ENCODE measurements at places on chromosomes 12 and 14.

DNA sequence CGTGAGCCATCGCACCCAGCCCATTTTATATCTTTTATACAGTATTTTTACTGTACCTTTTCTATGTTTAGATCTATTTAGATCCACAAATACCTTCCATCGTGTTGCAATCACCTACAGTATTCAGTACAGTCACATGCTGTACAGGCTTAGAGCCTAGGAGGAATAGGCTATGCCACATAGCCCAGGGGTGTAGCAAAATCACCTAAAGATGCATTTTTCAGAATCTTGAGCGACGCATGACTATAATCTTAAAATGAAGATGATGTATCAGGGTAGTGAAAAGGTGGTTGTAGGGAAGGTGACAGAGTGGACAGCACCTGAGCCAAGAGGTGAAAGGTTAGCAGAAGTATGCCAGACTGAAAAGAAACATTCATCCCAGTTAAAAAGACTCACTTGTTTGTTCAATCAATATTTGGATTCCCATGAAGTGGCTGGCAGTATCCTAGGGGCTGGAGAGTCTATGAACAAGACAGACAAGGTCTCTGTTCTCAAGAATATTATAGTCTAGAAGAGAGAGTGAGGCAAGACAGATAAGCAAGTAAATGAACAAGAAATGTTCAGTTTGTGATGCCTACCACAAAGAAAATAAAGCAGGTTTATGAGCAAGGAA is 3.6 kb downstream of the SPRING1 start:
- DNase-seq, result no peak

- no peak for DNase-seq
Measured at GRCh38 chr12:49293056-49293956, 1.6 kb upstream of the PRPH start.

GRCh38 chr12:58269476-58269875 is 328.1 kb downstream of the ATP23 start:
- no peak for DNase-seq

DNA sequence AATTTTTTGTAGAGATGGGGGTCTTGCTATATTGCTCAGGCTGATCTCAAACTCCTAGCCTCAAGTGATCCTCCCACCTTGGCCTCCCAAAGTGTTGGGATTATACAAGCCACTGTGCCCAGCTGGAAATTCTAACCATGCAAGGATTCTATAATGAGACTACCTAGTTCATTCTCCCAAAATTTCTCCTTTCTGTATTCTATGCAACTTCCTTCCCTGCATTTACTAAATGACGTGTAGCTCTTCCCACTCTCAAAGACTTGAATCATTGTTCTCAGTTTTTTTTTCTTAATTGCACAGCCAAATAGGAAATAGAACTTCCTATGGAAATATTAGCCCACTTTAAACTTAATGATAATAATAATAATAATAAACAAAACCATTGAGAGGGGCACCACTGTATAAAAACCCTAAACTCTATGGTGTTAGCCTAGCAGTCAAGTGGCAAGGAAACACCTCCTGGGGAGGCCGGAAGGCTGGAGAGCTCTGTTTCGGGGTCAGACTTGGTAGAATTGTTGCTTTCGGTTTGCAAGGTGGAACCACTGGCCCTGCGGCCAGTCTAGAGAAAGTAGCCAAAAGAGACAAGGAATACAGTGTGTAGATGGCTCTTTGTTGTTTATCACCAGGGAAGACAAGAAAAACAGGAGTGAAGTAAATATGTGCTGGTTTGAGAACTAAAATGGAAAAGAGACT is 40.0 kb upstream of the TESC start:
- no peak for DNase-seq

DNA sequence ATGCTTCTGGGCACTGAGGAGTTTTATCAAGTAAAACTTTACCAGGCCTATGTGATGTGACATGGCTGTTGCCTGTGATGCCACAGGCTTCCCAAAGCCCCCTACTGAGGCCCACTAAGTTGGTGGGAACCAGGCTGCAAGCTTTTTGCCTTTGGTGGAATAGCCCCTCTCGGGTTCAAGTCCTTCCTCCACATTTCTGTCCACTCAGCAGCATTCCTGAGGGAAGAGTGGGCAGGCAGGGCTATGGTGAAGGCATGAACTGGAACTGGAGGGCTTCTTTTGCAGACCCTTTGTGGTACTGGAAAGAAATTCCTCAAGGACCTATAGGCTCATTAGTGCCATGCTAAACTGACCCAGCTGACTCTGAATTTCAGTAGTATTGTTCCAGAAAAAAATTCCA is 48.5 kb downstream of the WDR20 start:
- DNase-seq, result no peak

DNA sequence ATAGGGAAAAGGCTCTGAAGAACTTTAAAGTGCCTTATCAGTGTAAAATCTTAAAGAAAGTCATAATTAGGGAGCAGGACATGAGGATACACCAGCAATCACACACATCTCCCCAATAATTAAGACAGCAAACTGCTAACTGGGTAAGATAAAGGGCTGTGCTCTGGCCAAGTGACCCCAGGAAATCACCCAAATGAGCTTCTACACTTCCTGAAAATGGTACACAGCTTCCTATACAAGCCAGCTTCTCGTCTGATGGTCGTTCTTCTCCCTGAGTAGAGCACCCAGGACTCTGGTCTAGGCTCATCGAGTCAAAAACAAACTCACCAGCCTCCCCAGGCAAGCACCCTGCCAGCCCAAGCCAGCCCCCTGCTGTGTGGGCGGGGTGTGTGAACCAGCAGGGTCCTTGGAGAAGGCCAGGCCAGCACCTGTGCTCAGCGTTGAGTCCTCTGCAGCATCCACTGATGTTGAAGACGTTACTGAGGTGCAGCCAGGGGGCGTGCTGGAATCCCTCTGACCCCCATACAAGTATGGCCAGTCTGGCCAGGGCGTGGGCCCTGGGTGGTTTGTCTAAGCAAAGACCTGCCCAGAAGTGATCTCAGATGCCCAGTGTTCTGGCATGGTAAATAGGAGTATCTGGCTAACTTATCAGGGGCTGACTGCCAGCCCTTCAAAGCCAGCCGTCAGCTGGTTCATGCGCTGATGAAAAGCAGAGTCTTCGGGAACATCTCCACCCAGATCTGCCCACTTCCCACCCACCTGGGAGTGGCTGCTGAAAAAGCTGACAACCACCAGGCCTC is 41.4 kb downstream of the ACTN1 start:
- DNase-seq, result no peak

- DNase-seq, result peak; percentile 20
Measured at GRCh38 chr14:61927520-61927919, 165.3 kb downstream of the SNAPC1 start.

- DNase-seq, result peak; percentile 24
Measured at GRCh38 chr12:69608114-69608513, 2.6 kb downstream of the LRRC10 start.

GRCh38 chr14:76510181-76510580 is 134.2 kb downstream of the ESRRB start:
- no peak for DNase-seq

GRCh38 chr14:100885617-100886016 is 17.9 kb downstream of the RTL1 start:
- DNase-seq, result peak; percentile 45

- no peak for DNase-seq
Measured at GRCh38 chr14:104634886-104635570, 30.5 kb upstream of the TMEM179 start.

GRCh38 chr14:68401317-68401716 is 391.6 kb downstream of the ZFP36L1 start:
- DNase-seq, result no peak

DNA sequence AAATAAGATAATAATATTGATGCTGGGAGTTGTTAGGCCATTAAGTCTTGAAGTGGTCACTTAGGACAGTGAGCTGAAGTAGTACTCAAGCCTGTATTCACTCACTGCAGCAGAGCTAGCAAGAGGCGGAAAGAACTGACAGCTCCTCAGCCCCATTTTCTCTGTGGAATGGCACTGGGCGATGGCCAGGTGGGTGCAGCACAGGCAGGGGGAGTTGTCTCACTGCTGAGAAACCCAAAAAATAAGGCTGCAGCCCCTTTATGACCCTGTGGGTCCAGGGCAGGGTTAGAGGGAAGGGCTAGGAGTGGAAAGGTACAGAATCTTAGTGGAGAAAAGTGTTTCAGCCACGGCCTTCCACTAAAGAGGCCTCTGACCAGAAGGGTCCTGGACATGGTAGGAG is 35.5 kb downstream of the PDZRN4 start:
- no peak for DNase-seq

DNA sequence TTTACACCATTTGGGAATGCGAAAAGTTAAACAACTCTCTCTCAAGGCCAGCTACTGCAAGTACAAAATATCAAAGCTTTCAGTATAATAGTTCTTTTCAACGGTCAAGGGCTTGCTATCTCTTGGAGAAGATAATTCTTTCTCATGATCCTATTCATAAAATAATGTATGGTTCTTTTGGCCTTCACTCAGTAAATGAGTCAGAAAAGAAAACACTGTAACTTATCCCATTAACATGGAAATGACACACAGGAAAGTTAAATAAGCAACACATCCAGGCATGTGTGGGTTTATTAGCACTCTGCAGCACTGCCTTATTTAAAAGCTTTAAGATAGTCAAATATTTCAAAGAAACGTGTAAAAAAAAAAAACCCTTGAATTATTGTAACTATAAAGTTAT is 36.9 kb downstream of the ZFC3H1 start:
- DNase-seq, result no peak

GRCh38 chr14:87888136-87888999 is 104.6 kb downstream of the GALC start:
- peak; percentile 23 for DNase-seq

DNA sequence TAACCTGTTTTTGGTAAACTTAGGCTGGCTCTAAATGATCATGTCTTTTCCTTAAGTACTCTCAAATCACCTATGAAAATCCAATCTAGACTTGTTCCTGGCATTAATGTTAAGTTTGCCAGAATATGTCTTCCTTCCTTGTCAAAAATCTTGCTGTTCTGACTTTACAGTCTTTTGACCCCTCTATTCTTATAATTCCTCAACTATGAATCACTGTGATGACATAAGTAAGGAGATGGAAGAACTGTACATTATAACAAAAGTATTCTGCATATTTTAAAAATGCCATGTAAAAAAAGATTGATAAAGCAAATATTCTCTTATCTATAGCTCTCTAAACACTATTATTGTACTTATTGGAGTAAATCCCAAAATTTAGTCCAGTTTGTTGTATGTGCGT is 51.4 kb upstream of the BAZ1A start:
- DNase-seq, result no peak

DNA sequence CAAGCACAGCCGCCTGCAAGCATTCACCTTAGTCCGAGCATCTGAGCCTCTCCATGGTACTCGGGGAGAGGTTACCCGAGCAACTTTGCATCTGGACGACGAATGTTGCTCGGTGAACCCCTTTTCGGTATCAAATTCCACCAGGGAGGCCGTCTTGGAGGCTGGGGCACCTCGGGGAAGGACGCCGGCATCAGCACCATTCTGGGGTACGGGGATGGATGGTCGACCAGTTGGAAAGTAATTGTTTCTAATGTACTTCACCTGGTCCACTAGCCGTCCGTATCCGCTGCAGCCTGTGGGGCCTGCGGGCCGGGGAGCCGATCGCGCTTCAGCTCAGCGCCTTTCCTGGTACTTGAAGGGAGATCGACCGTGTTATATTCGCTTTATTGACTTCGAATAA is 161.7 kb upstream of the RTL1 start:
- DNase-seq, result no peak

- DNase-seq, result peak; percentile 80
Measured at GRCh38 chr12:116595186-116595585, 36.0 kb downstream of the MAP1LC3B2 start.

DNA sequence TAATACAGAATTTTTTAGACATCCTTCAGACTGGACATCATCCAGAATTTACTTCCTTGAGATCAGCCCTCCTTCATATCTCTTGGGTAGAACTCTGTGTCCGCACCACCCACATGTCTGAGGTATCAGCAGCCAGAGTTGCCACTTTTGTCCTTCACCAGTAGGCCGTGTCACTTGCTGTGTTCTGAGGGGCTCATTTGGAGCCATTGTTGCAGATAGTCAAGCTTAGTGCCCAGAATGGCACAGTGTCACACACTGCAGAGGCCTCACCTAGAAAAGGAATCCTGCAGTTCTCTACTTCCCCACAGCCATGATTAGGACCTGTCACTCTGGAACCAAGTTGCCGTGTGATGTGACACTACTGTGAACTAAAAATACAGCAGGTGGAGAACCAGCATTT is 36.9 kb upstream of the KCNK13 start:
- no peak for DNase-seq

- DNase-seq, result no peak
Measured at GRCh38 chr12:54606556-54606955, 18.1 kb upstream of the PPP1R1A start.

GRCh38 chr12:104680070-104680469 is 223.3 kb downstream of the CHST11 start:
- no peak for DNase-seq

GRCh38 chr14:97021001-97021400 is 223.8 kb downstream of the VRK1 start:
- DNase-seq, result no peak

- peak; percentile 48 for DNase-seq
Measured at GRCh38 chr12:104304261-104305009, 896 bp downstream of the EID3 start.

- DNase-seq, result peak; percentile 13
Measured at GRCh38 chr12:24997970-24998582, 49.2 kb upstream of the BCAT1 start.

DNA sequence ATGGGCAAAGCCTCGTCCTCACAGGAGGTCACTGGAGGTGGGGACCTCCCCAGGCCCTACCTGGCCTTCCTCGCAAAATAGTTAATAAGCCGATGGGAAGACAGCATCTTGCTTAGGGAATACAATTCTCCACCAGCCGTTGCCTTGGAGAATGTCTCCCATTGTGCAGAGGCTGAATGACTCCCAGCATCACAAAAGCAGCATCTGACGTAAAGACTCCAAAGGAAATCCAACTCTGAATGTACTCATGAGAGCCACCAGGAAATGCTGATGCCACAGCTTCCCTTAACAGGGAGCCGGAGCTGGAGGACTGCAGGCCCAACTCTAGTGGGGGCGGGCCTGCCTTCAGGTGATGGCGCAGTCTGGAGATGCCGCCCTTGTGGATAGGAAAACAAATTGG is 15.5 kb downstream of the CCDC63 start:
- no peak for DNase-seq

DNA sequence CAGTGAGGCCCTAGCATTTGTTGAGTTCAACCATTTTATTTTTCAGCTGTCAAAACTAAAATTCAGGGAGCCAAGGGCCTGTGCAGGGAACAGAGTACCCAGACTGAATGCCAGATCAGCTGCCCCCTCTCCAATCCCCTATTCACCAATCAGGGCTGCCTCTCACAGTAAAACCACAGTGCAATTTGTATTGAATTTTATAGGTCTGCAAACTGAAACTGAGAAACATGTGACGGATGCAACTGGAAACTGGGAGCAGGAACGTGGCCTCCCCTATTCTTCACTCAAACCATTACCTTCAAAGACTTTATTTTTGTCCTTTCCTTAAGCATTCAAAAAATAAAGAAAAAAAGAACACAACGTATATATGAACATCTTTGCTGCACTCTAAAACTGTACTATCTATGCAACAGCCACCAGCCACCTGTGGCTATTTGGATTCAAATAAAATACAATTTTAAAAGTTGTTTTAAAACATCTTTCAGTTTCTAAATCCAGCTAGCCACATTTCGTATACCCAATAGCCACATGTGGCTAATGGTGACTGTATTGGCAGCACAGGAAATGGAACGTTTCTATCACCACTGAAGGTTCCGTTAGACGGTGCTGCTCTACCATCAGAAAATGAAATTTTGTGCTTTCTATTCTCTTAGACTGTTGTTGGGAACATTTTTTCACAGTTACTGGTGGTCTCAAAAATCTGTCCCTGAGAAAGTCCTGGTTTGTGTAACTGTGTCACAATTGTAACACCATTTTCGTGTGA is 371.3 kb upstream of the FAR2 start:
- no peak for DNase-seq

All from AG08395 (cell line).